Bronchial epithelial cell (primary cell): ENCODE measurements at places on chromosomes 11 and 22. TPM values are rescaled to one million over a fixed set of nuclear protein-coding genes. Genes with fewer than 3 reads are reported as not detected.
A peak's percentile ranks its signal among the peaks of the same experiment; 100 is the strongest.

Gene PAMR1
- total RNA-seq = 3.1 and 5.3 TPM in 2 replicates

Gene CHRM1
- not detected in 2 replicates for total RNA-seq

Gene KRTAP5-1
- total RNA-seq = not detected in 2 replicates

Gene SCN2B
- total RNA-seq = under 0.01 and 0.13 TPM in 2 replicates

DNA sequence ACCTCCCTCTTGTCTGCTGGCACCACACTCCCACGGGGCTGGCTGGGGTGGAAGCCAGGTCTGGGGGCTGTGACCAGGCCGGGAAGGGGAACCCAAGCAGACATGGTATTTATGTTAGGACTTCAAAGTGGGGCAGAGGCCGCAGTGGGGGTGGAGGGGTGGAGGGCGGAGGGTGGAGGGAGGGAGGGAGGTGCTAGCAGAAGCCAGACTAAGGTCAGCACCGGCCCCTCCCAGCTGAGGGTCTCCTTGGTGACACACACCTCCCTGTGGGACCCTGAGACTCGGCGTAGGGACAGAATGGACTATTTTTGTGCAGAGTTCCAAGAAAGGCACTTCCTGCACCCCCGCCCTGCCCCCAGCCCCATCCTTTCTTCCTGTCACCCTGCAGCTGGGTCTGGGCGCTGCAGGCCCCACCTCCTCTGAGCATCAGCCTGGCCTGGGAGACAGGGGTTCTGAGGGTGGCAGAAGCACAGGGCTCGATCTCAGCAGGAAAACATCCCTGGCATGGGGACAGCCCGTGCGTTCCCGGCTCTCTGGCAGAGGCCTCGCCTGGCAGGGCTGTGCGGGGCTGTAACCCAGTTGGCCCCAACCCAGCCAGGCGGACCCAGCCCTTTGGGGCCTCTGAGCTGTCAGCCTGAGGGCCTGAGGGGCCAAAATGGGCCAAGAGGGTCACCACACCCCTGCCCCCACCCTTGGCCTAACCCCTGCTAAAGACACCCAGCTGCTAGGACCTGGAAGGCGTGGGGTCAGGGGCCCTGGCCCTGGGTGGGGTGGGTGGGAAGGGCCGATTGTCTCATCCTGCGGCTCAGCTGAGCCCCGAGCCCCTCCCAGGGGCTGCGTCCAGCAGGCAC, 9.6 kb upstream of the CD248 start:
- no peak for DNase-seq

DNA sequence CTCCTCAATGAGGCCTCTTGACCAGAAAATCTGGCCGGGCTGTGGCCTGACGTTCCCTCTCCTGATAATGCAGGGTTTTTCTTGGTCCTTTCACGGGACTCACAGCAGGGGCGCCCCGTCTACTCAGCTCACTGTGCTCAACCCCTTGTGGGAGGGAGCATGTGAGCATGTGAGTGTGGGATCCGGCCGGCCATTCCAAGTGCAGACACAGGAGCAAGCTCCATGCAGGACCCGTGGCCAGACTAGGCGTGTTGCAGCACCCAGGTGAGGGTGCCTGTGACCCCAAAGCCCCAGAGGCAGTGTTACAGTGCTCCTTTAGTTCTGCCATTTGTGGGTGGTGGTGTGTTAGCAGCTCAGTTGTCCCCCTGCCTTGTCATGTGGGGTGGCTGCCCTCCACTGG, 18.0 kb downstream of the DHCR7 start:
- no peak for DNase-seq

DNA sequence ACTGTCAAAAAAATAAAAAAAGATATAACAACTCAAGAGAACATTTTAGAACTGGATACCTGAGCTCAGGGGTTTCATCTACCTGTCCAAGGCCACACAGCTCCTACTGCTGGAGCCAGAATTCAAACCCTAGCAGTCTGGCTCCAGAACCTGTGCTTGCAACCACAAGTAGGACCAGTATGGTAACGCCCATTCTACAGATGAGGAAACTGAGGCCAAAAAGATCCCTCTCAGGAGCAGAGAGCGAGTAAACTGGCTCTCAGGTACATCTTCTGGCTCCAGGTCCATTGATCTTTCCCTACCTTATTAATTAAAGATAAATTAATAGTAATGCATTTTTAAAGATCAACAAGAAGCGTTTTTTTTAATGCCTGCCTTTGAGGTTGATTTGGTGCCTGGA, 19.2 kb downstream of the P2RX3 start:
- DNase-seq = no peak

DNA sequence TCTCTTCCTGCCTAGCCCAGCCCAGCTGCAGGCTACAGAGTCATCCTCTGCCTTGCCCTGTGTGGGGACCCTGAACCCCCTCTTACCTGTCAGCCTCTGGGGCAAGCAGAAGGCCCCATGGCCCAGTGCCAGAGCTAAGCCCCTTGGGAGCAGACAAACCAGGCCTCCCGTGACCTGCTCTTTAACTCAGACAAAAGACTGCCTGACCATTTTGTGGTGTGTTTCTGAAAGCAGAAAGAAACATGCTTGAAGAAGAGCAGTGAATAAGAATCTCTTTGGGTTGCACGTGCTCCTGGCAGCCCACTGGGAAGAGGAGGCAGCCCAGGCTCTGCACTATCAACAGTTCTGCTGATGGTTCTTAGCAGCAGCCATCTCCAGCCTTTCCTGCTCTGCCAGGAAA, 118.6 kb downstream of the GRIK4 start:
- no peak for DNase-seq

DNA sequence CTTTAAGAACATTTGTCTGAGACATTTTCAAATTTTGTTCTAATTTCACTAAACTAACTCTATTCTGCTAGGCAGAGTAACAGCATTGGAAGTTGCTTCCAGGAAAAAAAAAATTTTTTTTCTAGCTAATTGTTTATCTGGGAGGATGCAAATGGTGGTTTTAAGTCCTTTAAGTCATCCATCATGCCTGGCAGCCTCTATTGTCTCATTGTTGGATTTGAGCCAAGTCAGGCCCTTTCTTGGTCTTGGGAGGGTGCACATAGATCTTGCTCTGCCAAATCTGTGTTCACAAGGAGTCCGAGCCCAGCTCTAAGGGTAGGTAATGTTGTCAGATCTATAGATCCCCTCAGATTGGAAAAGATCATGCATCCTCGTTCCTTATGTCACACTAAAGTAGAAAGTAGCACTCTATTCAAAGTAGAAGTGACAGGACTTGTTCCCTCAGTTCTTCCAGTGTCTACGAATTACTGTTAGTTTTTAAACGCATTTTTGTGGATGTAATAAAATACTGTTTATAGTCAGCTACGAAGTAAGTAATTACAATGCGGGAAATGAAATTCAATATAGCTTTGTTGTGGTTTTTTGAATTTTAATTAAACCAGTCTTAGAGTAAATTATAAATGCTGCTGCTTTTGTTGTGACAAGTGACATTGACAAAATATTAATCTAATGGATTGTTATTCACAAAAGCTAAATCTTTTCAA, 166.0 kb upstream of the RASSF10 start:
- DNase-seq = peak; percentile 47

- DNase-seq = no peak
These were observed 595.2 kb downstream of the BRD1 start for GRCh38 chr22:49232319-49233067.

GRCh38 chr11:31059529-31059928, 310.0 kb downstream of the DCDC1 start:
- no peak for DNase-seq

- DNase-seq = peak; percentile 97
These were observed 37.4 kb upstream of the NCR3LG1 start for GRCh38 chr11:17314232-17314547.

GRCh38 chr11:126188332-126189108, 22.9 kb downstream of the RPUSD4 start:
- no peak for DNase-seq
